ENCODE measurements at places on chromosomes 6 and 20. TPM values are rescaled to one million over a fixed set of nuclear protein-coding genes. Genes with fewer than 3 reads are reported as not detected.
A peak's percentile ranks its signal among the peaks of the same experiment; 100 is the strongest.

- DNase-seq, result no peak
Observed at GRCh38 chr6:12265791-12266190, 24.4 kb upstream of the EDN1 start.

- DNase-seq, result no peak
Observed at GRCh38 chr6:111591370-111591900, 14.2 kb downstream of the TRAF3IP2 start.

Gene PKIB
- 1.1 TPM for polyA plus RNA-seq

DNA sequence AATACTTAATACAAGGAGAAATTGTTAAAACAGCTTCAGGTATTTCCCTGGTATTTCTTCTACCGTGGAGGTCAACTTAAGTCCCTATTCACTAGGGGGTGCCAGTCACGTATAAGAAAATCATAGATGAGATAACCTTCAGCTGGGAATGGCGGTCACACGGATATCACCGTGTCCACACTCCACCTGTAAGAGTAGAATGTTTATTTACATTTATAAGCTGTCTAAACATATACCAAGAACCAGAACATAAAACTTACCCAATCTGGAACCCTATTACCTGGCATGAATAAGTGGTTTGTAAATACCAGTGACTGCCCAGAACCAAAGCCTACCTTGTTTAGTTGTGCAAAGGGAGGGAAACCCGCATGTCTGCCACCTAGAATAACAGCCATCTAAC lies 1.9 kb upstream of the ELOVL4 start:
- no peak for DNase-seq

GRCh38 chr20:1174787-1175186 lies 10.0 kb downstream of the TMEM74B start:
- no peak for DNase-seq

- no peak for DNase-seq
Observed at GRCh38 chr6:158787395-158787794, 31.8 kb downstream of the EZR start.

- DNase-seq, result peak; percentile 29
Observed at GRCh38 chr6:108492131-108492766, 68.5 kb upstream of the FOXO3 start.

DNA sequence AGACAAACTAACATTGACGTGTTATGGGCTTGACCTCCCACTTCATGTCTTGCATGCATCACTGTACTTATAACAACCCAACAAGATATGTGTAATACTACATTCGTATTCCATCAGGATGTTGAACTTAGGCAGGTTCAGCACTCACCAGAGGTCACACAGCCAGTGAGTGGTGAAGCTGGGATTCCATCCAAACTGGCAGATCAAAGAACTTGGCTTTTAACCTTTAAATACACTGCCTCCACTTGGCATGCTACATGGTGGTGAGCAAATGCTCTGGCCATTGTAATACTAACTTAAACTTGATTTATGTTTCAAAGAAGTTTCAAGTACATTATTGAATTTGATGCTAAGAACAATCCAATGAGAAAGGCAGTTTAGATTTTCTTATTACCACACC lies 10.7 kb upstream of the HDDC2 start:
- DNase-seq, result no peak

Gene DEFB116
- not detected for polyA plus RNA-seq

DNA sequence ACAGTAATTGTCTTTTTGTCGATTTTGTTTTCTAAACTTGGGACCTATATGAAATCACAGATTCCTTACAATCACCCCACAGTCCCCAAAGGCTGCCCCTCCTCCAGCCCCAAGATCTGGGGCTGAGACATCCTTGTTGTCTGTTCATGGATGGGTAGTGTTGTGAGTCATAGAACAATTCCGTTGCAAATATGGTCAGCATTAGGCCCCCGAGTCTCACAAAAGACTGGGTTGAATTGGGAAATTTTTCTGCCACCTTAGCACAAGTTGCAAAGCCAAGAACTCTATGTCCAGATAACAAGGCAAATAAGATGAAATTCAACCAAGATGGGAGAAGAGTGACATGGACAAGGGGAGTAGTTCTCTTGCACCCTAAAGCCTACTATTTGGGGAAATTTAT lies 10.5 kb upstream of the TAB2 start:
- DNase-seq, result no peak

Gene SNX5
- 180 TPM for polyA plus RNA-seq

DNA sequence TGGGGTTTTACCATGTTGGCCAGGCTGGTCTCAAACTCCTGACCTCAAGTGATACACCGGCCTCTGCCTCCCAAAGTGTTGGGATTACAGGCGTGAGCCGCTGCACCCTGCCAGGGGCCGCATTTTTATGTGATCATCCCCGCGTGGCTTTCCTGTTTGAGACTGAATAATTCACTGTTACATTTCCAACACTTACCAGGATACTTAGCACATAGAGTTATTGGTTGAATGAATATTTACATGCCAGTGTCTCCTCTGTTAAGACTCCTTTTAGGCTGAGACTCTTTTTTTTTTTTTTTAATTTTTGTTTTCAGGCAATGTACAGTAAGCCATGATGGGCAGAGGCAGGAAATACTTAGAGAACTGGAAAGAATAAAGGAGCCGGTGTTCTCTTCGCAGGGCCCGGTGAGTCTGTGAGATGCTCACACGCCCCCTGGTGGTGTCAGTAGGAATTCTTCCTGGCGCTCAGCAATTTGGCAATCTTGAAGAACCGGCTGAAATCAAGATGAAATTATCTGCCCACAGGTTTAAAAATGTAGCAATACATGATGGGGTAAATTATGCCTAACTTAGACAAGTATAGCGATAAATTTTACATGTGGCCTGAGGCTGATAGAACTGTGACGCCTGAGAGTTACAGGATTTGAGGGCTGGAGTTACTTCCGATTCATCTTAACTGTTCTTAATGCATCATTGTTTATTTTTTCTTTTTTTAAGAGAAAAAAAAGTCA lies 7.6 kb upstream of the RNF114 start:
- no peak for DNase-seq

Gene VGLL2
- not detected for polyA plus RNA-seq

All from left renal cortex interstitium (tissue), 4 donors.